ENCODE measurements at places on chromosomes 13 and 19.
A peak's percentile ranks its signal among the peaks of the same experiment; 100 is the strongest.

- DNase-seq, result no peak
Measured at GRCh38 chr13:80973721-80974120, 632.8 kb upstream of the SPRY2 start.

DNA sequence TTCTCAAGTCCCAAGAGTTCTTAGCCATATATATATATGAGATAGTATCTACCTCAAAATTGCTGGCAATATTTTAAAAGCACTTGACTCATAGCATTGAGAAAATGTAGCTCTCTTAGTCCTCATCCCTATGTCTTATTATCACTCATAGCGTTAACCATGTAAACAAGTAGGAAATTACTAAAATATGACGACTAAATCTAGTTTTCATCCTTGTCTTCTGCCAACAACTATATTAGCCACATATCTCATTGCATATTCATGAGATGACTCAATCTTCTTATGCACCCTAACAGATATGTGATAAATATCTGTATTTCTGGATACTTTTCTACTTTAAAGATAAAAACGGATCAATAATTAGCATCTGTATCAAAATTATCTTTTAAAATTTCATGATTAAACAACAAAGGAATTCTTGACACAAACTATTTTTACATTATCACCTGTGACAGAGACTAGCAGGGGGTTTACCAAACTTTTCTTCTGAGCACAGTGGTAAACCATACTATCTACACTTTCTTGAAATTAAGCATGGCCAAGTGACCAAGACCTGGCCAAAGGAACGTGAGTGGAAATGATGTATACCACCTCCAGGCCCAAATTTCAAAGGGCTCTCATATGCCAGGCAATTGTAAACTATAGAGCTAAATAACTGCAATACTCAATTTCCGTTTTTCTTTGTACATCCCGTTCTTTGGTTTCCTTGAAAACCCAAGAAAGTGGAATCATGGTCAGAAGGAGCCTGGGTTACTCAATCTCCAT, 45.7 kb downstream of the ZC3H13 start:
- DNase-seq, result no peak

DNA sequence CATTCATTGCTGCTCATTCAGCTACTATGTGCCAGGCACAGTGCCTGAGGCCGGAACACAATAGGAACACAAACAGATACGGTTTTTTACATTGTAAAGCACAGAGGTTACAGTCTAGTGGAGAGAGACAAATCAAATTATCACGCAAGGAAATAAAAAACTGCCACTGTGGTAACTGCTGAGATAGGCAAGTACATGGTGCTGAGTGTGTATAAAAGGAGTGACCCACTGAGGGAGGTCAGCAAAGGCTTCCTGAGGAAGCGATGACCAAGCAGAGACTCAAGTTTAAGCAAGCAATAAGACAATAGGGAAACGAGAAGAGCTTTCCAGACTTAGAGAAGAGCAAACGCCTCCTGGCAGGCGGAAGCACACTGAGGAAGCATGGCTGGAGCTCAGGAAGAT, 56.4 kb downstream of the NUFIP1 start:
- no peak for DNase-seq

DNA sequence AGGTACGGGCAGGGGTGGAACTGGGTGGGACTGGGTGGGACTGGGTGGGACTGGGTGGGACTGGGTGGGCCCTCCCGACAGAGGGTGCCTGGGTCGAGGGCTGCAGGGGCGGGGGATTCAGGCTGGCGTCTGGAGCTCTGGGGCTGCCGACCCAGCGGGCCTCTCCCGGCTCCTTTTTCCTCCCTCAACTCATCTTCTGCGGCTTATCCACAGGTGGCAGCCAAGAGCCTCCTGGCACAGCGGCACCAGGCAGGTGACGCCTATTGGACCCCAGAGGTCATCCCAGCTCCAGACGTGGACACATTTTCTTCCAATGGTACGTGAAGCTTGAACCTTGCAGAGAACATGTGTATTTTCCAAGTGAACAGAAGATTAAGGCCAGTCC, 533 bp downstream of the ZNF544 start:
- DNase-seq, result peak; percentile 59

GRCh38 chr19:54074851-54075250, 6.3 kb downstream of the TARM1 start:
- DNase-seq, result no peak

- peak; percentile 98 for DNase-seq
Measured at GRCh38 chr19:3324405-3324856, 42.0 kb upstream of the NFIC start.

GRCh38 chr13:110106726-110107125, 200.2 kb downstream of the COL4A1 start:
- no peak for DNase-seq

- no peak for DNase-seq
Measured at GRCh38 chr19:1923319-1923718, 17.7 kb upstream of the CSNK1G2 start.

- no peak for DNase-seq
Measured at GRCh38 chr19:39797083-39797482, 18.4 kb downstream of the LEUTX start.

- no peak for DNase-seq
Measured at GRCh38 chr13:95226932-95227695, 74.1 kb downstream of the ABCC4 start.

DNA sequence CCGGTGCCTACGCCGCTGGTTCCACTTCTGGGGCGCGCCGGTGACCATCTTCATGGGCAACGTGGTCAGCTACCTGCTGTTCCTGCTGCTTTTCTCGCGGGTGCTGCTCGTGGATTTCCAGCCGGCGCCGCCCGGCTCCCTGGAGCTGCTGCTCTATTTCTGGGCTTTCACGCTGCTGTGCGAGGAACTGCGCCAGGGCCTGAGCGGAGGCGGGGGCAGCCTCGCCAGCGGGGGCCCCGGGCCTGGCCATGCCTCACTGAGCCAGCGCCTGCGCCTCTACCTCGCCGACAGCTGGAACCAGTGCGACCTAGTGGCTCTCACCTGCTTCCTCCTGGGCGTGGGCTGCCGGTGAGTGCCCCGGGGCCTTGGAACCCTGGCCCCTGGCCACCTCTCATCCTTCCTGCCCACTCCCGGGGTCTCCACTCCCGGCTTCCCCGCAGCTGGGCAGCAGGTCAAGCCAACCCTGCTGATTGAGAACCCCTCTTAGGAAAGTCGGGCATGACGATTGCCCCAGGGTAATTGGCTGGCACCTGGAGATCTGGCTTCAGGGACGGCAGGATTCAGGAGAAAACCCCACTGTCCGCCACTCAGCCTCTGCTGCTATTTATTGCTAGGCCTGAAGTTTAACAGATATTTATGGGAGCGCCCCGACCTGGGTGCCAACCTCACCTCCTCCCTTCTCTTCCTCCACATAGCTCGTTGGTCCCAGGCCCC, 39.1 kb downstream of the TRPM4 start:
- DNase-seq, result no peak

- no peak for DNase-seq
Measured at GRCh38 chr13:37889820-37890219, 20.2 kb upstream of the TRPC4 start.

GRCh38 chr19:41930322-41930722, 2.1 kb upstream of the ERFL start:
- no peak for DNase-seq

Data from activated CD8-positive, alpha-beta memory T cell treated with anti-CD3 and anti-CD28 coated beads, Interleukin-2, amount 50 U/mL, for 48 hours (primary cell).